Left lobe of liver (tissue), 2 donors: ENCODE measurements at places on chromosomes 5 and 9.

- DNase-seq = no peak
Observed at GRCh38 chr5:43571237-43571636, 14.4 kb upstream of the PAIP1 start.

DNA sequence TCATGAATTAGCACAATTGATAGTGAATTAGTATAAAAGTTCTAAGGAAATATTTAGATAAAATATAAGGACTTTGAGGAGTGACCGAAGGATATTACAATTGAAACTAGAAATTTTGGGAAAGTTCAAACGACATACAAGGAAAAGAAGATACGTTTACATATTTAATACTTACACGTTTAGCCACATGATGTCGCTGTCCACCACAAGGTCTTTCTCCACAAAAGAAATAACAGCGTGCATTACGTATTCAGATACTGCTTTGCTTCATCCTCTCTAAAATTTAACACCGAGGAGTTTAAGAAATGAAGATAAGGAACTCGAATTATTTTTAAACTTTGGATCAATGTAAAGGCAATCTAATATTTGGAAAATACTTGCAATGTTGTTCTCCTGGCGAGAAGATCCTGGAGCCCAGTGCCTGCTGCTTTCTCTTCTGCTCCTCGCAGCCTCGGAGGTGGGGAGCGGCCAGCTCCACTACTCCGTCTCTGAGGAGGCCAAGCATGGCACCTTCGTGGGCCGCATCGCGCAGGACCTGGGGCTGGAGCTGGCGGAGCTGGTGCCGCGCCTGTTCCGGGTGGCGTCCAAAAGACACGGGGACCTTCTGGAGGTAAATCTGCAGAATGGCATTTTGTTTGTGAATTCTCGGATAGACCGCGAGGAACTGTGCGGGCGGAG, at the start of gene PCDHA3:
Gene PCDHA3 (plus strand): TSS at position 242 of the 678 bp plus-strand sequence.
- no peak for DNase-seq

DNA sequence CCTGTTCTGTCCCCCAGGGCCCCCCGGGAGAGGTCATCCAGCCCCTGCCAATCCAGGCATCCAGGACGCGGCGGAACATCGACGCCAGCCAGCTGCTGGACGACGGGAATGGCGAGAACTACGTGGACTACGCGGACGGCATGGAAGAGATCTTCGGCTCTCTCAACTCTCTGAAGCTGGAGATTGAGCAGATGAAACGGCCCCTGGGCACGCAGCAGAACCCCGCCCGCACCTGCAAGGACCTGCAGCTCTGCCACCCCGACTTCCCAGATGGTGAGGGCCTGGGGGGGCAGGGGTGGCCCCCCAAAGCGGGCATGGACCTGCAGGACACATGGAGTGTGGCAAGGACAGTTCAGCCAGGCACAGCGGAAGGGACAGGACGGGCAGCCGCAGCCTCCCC, 56.0 kb upstream of the FCN2 start:
- DNase-seq = no peak

GRCh38 chr9:107684224-107684623, 194.7 kb upstream of the KLF4 start:
- DNase-seq = no peak

DNA sequence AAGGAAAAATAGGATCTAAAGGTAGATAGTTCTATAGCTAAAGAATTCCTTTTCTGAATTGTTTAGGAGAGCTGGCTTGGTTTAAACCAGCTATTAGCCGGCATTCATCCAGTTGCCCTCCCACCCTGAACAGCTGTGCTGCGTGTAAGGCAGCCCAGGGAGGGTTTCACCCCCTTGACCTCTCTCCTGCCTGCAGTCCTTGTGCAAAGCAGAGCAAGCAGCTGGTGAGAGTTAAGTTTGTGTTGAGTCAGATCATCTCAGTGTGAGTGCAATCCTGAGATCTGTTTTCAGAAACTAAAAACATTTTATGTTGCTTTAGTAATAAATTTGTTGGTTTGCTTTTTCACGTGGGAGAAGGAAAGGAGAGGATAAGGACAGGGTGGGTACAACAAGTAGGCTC, 13.0 kb downstream of the SLC25A25 start:
- DNase-seq = peak; percentile 39

DNA sequence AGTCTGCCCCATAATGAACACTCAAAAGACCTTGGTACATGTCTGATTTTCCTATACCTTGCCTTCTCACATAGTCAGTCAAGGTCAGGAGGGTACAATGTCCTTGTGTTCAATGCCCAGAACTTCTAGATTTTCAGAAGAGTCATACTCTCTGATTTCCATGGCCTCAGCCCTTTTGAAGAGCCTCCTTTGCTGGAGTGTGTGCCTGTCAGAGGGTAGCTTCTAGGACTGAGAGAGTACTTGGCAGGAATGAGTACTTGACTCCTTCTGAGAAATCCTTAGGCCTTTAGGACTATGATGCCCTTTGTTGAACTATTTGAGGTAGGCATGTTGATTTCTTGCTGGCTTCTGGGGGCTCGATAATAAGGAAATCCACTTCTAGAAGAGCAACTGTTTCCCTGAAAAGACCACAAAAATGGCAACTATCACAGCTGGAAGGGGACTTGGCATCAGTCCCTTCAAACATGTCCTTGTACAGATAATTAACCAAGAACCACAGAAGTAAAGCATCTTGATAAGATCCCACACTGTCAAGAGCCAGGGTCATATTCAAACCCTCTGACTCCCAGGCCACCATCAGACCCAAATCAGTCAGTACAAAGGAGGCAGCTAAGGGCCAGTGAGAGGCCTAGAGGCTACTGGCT, 10.6 kb upstream of the MEGF9 start:
- no peak for DNase-seq

DNA sequence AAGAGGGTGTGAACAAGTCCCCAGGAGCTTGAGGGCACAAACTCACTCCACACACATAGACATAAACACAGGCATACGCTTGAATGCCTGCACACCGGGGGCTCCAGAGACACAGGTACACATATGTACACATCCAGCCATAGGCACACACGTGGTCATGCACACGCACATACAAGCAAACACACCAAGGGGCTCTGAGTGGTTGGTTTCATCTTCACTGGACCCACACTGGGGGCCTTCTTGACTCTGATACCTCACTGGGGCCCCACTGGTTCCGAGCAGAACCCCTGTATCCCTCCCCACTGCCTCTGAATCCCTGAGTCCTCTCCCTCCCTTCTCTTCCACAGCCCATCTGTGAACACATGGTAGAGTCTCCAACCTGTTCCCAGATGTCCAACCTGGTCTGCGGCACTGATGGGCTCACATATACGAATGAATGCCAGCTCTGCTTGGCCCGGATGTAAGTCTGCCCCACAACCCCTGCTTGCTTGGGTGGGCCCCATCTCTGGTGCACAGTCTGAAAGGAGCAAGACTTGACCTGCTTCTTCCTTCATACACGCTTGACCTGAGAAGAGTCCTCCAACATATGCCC, 6.4 kb downstream of the SPINK4 start:
- DNase-seq = no peak

DNA sequence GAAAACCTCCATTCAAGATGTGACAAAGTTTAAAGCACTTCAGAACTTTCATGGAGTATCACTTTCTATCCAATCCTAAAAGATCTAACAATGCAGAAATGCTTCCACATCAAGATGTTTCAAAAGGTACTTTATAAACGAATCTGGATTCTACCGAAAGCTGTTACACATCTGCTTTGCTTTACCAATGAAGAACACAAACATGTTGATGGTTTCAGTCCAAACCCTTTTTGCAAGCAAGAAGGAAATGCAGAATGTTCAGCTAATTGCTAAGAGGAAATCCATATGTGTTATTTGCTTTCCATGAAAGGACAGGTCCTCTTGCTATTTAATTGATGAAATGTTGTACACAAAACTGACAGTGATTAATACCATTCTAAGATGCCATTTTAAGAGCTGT, 419.6 kb downstream of the EFNA5 start:
- no peak for DNase-seq

- no peak for DNase-seq
Observed at GRCh38 chr5:135186662-135187522, 152.9 kb upstream of the PITX1 start.

- no peak for DNase-seq
Observed at GRCh38 chr5:177269976-177270375, 33.5 kb downstream of the RAB24 start.

DNA sequence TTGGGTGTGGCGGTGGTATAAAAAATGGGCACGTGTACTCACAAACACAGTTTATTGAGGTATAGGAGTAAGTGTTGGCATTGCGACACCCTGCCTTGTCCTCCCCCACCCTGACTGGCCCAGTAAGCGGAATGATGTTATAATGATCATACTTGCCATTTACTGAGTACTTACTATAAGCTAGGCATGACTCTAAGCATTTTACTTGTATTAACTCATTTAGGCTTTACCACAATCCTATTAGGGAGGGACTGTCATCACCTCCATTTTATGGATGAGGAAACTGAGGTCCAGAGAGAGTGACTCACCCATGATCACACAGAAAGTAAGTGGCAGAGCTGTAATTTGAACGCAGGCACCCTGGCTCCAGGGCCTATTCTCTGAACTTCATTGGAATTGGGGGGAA, 2.3 kb downstream of the SMIM3 start:
- DNase-seq = no peak

DNA sequence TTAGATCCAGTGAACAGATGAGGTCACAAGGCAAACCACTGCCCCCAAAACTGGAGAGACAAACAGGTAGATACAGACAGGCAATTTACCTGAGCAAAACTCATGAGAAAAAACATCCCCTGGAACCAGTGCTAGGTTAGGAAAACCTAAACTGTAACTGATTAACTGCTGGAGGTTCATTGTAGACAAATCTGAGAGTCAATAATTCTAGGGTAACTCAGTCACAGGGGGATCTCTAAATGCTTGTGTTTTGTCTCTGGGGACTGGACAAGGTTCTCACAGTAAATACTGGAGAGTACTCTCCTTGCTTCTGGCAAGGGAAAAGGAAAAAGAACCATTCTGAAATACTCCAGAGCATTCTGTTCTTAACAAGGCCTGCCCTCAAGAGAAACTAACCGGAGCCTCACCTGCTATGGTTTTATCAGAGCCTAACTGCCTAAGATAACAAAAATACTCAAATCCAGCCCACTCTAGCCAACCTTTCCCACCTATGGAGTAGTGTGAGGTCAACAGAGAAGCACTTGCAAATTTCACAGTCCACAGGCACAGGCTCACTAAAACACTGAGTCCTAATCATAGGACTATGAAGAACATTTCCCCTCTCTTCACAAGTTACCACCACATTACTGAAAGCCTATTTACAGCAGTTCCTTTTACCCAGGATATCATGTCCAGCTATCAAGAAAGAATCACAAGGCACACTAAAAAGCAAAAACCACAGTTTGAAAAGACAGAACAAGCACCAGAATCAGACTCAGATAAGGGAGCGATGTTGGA, 139.9 kb upstream of the ACOT12 start:
- DNase-seq = no peak

- no peak for DNase-seq
Observed at GRCh38 chr5:77210964-77211690, 647 bp downstream of the PDE8B start.

DNA sequence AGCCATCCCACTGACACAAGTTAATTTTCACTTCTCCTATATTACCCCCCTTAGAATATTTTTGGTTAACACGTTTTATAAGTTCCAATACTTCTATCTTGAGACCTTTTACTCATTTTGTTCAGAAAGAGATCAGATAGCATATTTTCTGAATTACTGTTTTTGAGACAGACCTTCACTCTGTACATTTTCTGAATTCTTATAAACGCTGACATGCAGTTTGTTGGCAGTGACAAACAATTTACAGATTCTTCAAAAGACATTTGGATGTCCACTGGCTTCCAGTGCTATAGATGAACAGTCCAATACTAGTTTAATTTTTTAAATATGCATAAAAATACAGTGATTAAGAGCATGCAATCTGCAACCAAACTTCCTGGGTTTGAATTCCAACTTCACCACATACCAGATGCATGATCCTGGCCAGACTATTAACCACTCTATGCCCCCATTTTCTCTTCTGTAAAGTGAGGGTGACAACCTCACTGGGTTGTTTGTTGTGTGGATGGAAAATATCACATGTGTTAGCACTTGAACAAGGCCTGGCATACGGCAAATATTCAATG, 142.1 kb downstream of the AGTPBP1 start:
- DNase-seq = no peak

DNA sequence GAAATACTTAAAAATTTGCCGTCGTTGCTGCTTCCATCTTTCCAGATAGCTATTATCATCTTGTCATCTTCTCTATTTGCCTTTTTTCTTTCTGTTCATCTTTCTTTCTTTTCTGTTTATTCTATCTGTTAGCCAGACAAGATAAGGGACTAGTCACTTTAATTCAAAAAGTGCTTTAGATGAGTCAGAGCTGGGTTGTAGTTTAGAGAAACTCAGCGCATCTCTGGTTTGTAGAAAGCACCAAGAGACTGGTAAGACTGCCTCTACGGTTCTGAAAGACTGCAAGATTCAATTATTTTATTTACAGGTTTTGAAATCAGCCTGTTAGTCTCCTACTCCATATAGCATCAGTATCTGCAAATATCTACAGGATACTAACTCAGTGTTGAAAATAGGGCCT, 562.8 kb upstream of the RIOK2 start:
- DNase-seq = no peak
